ENCODE measurements at places on chromosomes 7 and 10.

- no peak for DNase-seq
Measured at GRCh38 chr10:113019692-113020474, 69.8 kb downstream of the TCF7L2 start.

GRCh38 chr10:122650331-122650730, 49.3 kb downstream of the C10orf120 start:
- no peak for DNase-seq

GRCh38 chr10:62861507-62861906, 45.3 kb upstream of the EGR2 start:
- DNase-seq = no peak

- DNase-seq = no peak
Measured at GRCh38 chr7:128928159-128928813, 9.4 kb upstream of the IRF5 start.

DNA sequence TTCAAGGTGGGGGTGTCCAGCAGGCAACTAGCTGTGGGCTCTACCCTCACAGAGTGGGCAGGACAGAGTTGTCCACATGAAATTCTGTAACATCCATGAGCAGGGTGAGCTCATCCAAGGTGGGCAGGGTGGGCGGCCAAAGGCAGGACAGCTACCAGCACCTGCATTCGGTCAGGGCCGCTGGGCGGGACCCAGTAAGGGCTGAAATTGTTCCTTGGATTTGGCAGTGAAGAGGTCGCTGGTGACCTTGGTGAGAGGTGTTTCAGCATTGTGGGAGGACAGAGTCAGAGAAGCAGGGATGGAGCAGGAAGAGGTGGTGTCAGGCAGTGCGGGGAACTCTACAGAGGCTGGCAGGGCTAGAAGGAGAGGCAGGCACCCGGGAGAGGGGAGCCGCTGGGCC, 23.9 kb downstream of the ADCYAP1R1 start:
- DNase-seq = no peak

DNA sequence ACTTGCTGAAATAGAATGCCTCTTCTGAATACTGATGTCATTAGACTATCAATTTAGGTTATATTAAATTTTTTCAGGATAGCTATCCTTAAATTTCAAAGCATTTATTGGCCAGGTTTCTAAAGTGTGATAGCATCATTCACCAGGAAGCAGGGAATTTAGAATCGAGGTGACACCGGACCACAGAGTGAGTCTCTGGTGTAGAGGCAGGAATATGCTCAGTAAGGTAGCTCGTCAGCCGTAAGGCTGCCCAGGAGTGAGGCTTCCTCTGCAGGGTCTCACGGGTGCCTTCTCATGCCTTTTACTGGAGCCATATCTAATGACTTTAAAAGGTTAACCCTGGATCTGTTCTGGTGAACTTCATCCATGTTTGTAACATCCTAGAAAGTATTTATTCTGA, 170.8 kb upstream of the KLF14 start:
- no peak for DNase-seq

DNA sequence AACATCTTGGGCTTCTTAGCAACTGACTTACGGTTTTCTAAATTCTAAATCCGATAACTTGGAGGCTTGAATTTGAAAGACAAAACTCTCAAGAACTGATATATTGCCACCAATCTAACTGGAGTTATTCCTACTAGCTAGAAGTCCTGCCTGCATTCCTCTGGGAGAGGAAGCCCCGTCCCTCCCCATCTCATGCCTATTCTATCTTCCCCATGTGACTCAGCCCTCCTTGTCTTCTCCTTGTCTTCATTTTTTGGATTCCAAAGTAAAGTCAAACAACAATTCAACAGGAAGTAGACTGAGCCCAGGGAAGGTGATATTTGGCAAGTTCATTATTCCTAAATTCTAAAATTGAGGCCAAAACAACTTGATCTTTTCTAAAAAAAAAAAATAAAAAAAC, 587.7 kb downstream of the KCNMA1 start:
- DNase-seq = no peak

- no peak for DNase-seq
Measured at GRCh38 chr7:34675749-34676374, 17.8 kb downstream of the NPSR1 start.

DNA sequence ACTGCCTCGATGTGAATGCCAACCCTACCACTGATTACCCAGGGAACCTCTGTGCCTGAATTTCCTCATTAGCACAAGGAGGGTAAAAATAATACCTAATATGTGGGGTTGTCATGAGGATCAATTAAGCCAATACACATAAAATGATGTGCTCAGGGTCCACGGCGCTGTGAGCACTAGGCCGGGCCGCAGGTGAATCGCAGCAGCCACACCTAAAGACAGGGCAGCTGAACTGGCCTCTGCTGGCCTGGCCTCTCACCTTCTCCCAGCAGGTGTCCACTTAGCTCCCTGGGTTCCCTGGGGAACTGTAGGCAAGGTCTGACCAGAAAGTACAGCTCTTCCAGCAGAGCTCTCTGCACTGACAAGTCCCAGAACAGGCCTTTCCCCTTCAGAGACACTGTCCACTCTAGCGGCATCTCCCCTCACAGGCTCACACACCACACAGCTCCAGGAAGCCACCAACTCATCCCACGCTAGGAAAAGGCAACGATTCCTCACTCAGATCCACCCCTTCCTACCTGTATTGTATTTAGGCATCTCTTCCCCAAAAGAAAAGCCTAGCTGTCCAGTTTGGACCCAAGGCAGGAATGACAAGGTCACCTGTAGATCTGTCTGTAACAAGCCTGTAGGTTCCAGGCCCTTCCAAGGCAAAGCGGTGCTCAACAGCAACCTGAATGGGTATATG, 273.1 kb downstream of the USP6NL start:
- no peak for DNase-seq

GRCh38 chr7:6106140-6106904, 75.1 kb downstream of the ANKRD61 start:
- DNase-seq = no peak

GRCh38 chr7:146956853-146957252, 840.3 kb downstream of the CNTNAP2 start:
- no peak for DNase-seq

GRCh38 chr7:150631084-150631826, 930 bp downstream of the GIMAP6 start:
- DNase-seq = no peak

GRCh38 chr7:2040893-2041270, 191.9 kb downstream of the MAD1L1 start:
- no peak for DNase-seq

- no peak for DNase-seq
Measured at GRCh38 chr7:5700391-5700985, 81.0 kb downstream of the RNF216 start.

GRCh38 chr10:113019096-113019495, 69.0 kb downstream of the TCF7L2 start:
- DNase-seq = no peak

DNA sequence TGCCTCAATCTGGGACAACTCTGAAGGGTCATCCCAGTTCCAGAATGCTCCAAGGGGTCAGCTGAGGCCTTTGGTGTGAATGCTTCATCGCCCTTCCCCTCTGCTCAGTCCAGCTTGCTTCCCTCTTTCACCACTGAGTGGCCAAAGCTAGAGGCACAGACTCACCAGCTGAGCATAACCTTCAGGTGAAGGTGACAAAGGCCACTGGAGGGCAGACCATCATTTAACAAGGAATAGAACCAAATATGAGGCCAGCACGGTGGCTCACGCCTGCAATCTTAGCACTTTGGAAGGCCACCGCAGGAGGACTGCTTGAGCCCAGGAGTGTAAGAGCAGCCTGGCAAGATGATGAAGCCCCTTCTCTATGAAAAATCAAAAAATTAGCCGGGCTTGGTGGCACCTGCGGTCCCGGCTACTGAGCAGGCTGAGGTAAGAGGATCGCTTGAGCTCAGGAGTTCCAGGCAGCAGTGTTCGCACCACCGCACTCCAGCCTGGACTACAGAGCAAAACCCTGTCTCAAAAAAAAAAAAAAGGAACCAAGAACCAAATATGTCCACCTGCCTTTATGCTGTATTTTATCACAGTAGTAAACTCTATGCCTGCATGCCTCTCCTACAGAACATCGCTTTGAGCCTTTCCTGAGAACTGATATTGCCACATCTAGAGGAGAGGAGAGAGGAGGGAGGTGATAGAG, 13.4 kb downstream of the PRKAG2 start:
- DNase-seq = no peak

DNA sequence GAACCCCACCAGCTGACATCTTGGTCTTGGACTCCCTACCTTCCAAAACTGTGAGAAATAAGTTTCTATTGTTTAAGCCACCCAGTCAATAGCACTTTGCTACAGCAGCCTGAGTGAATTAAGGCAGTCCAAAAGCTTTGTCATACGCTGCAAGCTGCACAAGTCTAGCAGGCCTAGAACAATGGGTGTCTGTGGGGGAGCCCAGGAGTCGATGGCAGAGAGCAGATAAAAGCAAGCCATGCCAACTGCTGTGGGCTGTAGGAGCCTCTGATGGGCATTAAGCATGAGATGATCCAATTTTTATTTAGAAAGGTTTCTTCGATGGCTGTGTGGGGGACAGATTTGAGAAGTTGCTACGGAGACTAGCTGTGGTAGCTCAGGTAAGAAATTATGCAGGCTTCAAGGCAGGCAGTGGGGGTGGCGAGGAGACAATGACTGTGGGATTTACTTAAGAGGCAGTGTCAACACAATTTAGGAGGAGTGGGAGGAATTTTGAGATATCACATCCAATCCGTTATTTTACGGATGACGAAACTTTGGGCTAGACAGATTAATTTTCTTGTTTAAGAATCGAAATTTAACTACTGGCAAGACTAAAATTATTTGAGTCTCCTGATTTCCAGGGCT, 110.4 kb downstream of the NRCAM start:
- no peak for DNase-seq

GRCh38 chr7:104156842-104157277, 51.0 kb downstream of the ORC5 start:
- DNase-seq = no peak

- no peak for DNase-seq
Measured at GRCh38 chr10:128062331-128062880, 63.8 kb downstream of the MKI67 start.

- no peak for DNase-seq
Measured at GRCh38 chr10:95253007-95253406, 37.8 kb downstream of the PDLIM1 start.

DNA sequence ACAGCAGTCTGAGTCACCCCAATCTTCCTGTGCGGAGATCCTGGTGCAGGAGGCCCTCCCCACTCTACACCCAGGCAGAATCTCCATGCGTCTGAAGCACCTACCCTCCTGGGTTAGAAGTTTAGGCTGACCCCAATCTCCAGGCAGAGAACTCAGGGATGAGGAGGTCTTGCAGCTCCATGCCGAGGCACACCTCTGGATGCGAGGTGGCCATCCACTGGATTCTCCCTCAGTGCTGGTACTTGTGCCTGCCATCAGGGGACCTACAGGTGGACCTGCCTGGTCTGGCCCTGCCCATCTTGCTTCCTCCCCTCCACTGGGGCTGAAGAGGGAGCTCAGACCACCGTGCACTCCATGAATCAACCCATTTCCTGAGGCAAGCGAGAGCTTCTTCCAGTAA, 28.8 kb upstream of the AMPH start:
- DNase-seq = no peak

- DNase-seq = no peak
Measured at GRCh38 chr10:42896735-42897134, 114.1 kb downstream of the BMS1 start.

- DNase-seq = no peak
Measured at GRCh38 chr7:159153511-159153910, 8.8 kb upstream of the VIPR2 start.

- no peak for DNase-seq
Measured at GRCh38 chr10:14740684-14741247, 33.9 kb downstream of the FAM107B start.

GRCh38 chr7:135678612-135679575, 16.6 kb downstream of the STMP1 start:
- no peak for DNase-seq

DNA sequence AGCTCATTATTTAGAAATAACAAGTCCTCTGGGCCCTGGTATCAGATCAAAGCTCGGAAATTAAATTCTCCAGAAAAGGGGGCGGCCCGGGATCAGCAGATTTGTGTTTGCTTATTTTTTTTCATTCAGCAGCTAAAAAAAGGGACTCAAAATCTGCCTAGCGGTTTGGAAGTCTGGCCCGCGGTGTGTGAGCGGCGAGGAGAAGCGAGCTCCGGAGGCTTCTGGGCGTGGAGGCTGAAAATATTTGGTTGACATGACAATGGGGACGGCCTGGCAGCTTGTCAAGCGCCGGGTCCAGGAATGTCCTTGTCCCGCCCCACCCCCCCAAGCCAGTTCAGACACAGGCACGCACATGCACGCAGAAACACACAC, 43.4 kb downstream of the FOXL3 start:
- peak; percentile 54 for DNase-seq

GRCh38 chr10:88222881-88223280, 359.5 kb downstream of the PTEN start:
- DNase-seq = no peak

DNA sequence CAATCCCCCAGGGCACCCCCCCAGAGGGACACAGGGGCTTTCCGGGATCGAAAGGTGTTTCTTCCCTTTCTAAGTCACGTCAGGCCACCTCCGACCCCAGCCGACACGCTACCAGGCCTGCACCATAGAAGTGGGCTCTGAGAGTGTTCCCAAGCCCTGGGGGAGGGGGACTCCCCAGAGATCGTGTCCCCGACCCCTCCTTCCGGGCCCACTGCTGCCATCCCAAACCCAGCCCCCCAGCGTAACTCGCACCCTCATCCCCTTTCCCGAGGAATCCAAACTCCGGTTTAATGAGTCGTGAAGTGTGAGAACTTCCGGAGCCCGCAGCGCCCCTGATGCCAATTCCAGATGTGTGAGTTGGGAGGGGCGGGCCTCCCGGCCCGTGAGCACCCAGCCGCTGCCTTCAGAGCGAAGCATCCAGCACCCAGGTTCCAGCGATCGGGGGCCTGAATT, 11.3 kb downstream of the UNCX start:
- no peak for DNase-seq

DNA sequence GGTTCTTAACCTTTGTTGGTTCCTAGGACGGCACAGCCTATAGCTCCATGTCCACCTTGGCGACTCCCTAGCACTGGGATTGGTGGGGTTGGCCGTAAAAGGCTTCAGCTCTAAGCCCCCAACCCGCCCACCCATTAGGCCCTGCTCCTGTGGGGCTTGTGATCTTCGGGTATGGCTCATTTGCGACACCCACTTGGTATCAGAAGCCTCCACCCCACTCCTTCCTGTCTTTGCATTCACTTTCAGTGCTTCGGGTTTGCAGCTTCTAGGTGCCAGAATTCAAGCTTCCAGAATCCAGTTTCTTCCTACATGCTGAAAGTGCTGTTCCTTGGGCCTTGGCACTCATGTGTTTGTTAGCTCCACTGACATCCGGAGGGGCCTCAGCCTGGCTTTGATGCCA, 39.5 kb downstream of the HABP2 start:
- DNase-seq = no peak

- no peak for DNase-seq
Measured at GRCh38 chr10:16942381-16943078, 125.3 kb upstream of the RSU1 start.

- no peak for DNase-seq
Measured at GRCh38 chr7:101918426-101918825, 101.0 kb downstream of the CUX1 start.

Measured in right renal cortex interstitium (tissue), 3 donors.